ENCODE measurements at places on chromosomes 4 and X.

DNA sequence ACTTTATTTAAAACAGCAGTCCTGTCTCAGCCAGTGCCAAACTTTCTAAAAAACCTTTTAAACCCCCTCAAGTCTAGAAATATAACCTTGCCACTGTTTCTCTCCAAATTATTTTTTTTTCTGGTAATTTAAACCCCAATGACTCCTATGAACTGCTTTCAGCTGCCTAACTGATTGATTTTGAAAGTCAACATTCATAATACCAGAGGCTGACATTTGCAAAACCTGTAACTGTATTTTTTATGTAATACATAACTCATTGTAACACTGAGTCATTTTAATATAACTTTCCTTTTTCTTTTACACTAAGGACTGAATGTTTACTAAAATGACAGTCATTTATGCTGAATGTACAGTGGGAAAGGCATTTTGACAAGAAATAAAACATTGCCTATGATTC is 19.1 kb upstream of the EGFL6 start:
- DNase-seq, result no peak

- no peak for DNase-seq
Measured at GRCh38 chr4:4542774-4543485, 1.1 kb upstream of the STX18 start.

DNA sequence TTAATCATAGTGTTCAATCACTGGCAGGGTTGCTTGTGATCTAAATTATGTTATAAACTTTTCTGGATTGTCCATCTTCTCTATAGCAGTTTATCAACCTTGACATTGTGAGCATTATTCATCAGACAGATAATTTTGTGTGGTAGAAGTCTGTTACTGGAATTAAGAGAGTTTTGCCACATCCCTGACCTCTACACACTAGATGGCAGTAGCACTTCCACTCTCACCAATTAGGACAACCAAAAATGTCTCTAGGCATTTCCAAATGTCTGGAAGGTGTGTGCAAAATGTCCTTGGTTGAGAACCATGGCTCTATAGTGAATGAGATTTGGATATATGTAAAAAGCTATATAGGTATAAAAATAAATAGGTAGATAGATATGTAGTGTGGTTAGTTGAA is 324.1 kb upstream of the FAM47C start:
- no peak for DNase-seq

GRCh38 chr4:34261799-34262314 is 1982.5 kb downstream of the ARAP2 start:
- DNase-seq, result no peak

GRCh38 chr4:1295405-1296055 is 5.8 kb downstream of the MAEA start:
- no peak for DNase-seq

DNA sequence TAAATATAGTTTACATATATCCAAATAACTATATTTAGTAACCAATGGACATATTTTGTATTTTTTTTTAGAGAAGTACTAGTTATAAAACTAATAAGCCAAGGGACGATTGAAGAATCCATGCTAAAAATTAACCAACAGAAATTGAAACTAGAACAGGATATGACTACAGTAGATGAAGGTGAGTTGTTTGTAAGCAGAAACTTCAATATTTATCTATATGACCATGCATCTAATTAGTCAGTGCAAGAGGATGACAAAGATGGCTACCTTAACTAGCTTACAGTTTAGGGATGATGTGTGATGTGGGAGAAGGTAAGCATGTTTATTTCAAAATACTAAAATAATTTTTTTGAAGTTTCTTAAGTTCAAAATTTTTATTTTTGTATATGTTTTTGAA is 57.7 kb downstream of the HPGDS start:
- DNase-seq, result no peak

- DNase-seq, result no peak
Measured at GRCh38 chrX:130051176-130051845, 59.0 kb downstream of the ELF4 start.

- no peak for DNase-seq
Measured at GRCh38 chr4:175509320-175509719, 302.7 kb downstream of the GPM6A start.

DNA sequence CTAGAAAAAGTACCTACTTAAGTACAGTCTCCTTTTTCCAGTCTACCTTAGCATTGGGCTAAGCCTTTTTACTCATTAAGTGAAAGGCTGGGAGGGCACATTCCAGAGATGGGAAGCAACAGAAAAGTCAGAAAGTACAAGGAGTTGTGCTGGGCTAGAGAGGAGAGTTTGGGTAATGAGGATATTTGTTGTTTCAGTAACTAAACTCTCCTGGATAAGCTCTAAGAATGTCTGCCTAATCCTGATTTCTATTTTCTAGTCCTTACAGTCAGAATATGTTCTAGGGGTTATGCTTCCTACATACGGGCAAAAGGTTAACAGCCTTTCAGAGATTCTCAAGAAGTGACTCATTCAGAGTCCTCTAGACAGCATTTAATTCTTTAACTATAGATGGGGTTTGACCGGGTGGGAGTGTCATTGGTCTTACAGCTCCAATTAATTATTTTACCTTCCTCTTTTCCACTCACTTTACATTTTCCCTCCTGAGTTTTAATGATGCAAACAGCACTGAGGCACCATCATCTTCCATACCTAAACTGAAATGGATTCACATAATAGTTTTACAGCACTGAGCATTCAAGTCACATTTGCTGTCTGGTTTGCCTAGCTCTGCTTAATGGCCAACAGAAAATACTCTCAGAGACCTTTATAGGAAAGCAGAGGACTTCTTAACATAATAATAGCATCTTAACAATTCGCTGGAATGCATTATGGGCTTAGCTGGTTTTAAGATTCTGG is 42.9 kb downstream of the USP26 start:
- DNase-seq, result no peak

- no peak for DNase-seq
Measured at GRCh38 chr4:150217808-150218207, 139.6 kb downstream of the DCLK2 start.

- DNase-seq, result no peak
Measured at GRCh38 chrX:133677123-133678063, 262.1 kb upstream of the GPC4 start.

DNA sequence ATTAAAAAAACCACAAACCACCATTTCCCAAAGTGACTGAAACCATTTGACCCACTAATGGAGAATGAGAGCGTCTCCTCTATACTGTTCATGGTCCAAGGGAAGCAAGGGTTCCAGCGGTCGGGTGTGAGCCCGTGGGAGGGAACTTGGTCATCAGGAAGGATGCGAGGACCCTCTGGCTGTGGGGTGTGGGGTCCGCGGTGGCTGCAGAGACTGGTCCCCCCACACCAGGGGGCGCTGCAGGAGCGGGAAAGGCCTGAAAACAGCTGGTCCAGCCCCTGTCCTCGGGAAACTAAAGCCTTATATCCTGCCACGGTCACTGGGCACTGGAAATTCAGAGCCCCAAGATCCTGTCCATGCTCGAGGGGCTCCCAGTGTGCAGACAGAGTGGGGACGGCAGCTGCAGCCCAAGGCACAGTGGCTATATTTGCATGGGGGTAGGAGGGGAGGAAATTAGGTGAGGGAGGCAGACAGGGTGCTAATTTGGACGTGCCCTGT is 4.3 kb downstream of the BLOC1S4 start:
- DNase-seq, result peak; percentile 84

DNA sequence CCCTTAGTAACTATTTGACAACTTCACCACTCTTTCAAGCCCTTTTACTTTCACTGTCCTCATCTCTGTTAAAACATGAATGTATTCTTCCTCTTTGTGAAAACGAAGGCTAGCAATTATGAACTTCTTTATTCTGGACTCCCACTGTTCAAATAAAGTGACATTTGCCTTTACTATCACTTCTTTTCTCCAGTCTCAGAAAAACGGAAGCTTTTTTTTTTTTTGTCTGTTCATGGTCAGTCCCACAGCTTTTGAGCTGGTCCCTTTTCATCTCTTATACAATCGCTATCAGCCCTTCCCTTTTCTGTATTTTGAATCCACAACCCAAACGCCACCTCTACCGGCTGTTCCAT is 327.7 kb downstream of the DKK2 start:
- DNase-seq, result peak; percentile 19

DNA sequence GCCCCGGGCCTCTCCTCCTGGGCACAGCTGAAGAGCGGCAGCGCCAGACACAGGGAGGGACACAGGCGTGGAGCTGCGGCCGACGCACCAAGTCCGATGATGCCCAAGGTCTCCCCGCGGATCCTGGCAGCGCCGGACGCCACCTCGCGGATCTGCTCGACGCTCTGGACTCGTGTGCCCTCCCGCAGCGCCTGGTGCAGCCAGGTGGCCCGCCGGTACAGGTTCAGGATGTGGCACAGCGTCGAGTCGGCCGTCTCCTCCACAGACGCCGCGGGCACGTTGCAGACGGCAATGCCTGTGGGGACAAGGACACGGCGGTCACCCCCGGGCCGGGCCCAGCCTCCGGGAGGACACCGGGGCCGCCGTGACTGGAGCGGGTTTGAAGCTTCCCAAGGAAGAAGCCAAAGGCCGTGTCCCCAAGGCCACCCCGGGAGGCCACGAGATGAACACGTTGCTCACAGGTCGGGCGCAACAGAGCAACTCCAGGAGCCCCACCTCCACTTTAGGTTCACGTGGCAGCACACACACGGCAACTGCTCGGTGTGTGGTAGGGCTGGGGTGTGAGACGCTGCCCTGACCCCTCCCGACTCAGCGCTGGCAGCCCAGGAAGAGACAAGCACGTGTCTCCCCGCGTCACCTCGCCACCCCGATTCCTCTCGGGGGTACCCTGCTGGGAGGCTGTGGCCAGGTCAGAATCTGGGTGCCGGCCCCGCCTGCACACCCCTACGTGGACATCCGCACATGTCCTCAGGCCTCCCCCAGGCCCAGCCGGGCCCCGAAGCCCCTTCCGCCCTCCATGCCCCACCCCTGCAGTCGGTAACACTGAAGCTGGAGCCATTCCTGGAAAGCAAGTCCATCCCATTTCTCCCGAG is 23.4 kb downstream of the CTBP1 start:
- DNase-seq, result no peak

DNA sequence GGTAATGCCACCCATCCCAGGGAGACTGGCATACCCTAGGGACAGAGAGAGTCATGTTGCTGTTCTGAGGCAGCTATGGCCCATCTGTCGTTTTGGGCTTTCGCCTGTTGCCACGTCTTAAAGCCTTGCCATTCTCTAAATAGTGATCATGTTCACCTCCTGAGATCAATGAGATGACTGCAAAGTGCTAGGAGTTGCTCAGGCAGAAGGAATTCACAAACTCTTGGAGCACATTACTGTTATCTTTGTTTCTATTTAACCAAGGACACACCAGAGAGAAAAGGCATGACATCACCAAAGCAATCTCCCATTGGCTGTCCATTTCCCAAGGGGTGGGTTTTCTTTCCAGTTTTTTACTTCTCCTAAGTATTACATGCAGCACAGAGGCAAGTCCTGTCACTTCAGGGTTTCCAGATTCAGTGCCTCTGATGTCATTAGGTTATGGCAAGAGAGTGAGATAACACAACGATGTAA is 37.1 kb upstream of the SETD7 start:
- DNase-seq, result no peak

DNA sequence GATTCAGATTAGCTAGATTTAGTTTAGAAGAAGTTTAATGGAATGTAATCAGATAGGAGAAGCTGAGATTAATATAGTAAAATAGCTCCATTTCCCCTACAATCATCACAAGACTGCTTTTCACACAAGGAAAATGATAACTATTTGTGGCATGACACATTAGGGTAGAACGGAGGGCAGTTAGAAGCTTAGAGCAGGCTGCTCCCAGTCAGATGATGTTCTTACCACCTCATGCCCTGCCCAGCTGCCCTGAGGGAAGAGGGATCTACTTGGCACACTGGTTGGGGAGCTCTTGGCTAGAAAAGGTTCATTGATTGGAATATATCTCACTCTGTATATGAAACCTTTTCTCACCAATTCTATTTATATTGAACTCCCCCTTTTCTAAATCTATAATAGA is 180.7 kb upstream of the IL15 start:
- DNase-seq, result no peak

DNA sequence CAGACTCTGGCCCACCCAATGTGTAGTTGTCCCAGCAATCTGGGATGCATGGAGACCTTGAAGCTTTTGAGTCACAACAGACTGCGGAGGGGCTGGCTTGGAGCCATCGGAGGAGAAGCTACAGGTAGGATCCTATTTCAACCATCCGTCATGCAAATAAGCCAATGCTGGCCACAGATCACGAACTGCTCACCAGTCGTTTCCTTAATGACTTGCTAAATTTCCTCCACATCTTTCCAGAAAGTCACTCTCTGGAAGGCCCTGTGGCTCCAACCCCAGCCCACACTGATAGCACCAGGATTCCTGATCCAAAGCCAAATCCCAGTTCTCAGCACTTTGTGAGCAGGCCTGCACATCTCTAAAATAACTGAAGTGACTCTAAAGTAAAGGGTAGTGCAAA is 321.3 kb downstream of the RAB28 start:
- no peak for DNase-seq

- no peak for DNase-seq
Measured at GRCh38 chr4:24112466-24112865, 222.6 kb upstream of the PPARGC1A start.

GRCh38 chr4:111400741-111401140 is 744.5 kb upstream of the FAM241A start:
- DNase-seq, result peak; percentile 97

GRCh38 chrX:5057786-5058185 is 1170.9 kb downstream of the NLGN4X start:
- DNase-seq, result no peak

DNA sequence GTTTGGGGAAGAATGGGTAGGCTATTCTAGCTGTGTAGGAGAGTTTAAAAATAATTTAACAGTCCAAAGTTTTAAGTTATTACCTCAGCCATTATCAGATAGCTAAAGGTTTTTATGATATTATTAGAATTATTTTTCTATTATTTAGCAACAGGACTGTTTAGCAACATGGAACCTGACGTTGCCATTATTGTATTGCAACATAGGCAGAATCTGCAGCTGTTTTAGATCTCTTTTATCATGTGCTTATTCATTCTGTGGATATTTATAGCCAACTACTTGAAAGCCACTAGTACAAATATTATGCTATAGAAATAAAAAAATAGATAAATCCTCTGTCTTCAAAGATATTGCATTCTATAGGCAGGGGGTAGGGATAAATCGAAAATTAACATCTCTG is 382.0 kb upstream of the TRAM1L1 start:
- no peak for DNase-seq

DNA sequence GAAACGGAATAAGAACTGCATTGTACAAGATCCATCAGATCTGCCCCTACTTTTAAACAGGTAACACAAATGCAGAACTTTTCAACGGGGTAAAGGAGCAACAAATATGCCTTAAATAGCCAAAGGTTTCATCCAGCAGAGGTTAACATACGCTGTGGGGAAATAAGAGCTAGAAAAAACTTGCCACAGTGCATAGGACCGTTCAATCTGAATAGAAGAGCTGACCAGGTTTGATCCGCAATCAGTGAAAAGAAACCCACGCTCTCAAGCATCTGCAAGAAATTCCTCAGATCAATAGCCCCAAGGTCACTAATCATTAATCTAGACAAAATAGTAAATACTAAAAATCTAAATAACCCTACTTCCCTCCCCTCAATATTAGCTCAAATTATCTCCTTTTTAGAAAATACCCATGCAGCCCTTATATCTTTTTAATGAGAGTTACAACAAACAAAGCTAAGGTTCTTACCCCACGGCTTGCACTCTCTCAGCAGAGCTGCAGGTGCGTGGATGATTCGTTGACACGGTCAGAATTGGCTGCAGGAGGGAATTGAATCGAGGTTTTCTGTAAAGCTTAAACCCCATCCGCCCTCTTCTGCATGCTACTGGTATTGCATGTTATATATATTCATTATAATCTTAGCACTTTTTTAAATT is at the start of gene TLR10:
TLR10 (minus strand) TSS at position 539 of the 657 bp plus-strand sequence. CDS start 7,400 bp downstream, outside the sequence.
- DNase-seq, result peak; percentile 80

Measured in pons (tissue), 1 donor.